Hepatocyte (in vitro differentiated cells): ENCODE measurements at places on chromosomes 5 and 9. TPM values are rescaled to one million over a fixed set of nuclear protein-coding genes. Genes with fewer than 3 reads are reported as not detected.

- peak overlapping the region; percentile 49 for H3K4me3 ChIP-seq
- H3K27ac ChIP-seq, result no peak overlapping the region
- no peaks in the 10 kb centered on the region for H3K36me3 ChIP-seq
These were observed 353 bp downstream of the ACSL6 start for GRCh38 chr5:132010989-132011621.

- no peaks in the 10 kb centered on the region for H3K4me1 ChIP-seq
- H3K27ac ChIP-seq, result no peak overlapping the region
- no peak overlapping the region for H3K4me3 ChIP-seq
- no peak for DNase-seq
These were observed 104.8 kb downstream of the GNA14 start for GRCh38 chr9:77543131-77543822.

DNA sequence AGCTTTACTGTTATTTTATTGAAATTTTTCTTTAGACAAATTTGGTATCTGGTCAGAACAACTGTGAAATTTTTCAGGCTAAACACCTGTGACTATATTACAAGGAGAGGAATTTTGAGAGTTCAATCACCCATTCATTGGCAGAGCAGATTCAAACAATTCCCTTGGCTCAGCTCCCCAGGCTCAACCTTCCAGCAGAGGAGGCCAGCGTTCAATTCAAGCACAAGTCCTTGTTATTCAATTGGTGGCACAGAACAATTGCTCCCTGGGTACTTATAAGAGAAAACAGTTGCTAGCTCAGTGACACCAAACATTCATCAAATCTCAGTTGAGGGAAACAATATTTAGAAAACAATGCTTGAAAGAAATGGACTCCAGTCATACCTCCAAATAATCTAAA is 83.3 kb downstream of the SUSD1 start:
- no peaks in the 10 kb centered on the region for H3K27me3 ChIP-seq
- no peak overlapping the region for H3K4me3 ChIP-seq
- DNase-seq, result no peak
- no peak overlapping the region for H3K27ac ChIP-seq
- no peaks in the 10 kb centered on the region for H3K4me1 ChIP-seq

DNA sequence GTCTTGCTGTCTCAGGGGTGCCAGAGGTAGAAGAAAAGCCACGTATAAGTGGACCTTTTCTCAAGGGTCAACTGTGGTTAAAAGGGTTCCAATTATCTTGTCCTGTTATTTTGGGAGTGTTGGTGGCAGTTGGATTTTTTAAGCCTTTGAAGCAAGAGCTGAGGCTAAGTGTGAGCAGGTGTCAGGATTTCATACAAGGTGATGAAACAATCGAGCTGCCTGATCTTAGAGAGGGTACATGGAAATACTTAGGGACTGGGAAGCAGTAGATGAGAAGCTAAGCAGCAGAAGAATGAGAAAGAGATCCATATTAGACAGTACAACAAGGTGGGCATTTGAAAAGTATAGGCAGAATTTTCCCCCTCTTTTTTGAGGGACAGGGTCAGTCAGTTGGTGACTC is 23.6 kb downstream of the FOCAD start:
- H3K36me3 ChIP-seq, result no peaks in the 10 kb centered on the region
- H3K27ac ChIP-seq, result no peak overlapping the region
- no peak for DNase-seq
- no peak overlapping the region for H3K4me3 ChIP-seq
- no peaks in the 10 kb centered on the region for H3K27me3 ChIP-seq

The SPINK7 gene
- not detected in 2 replicates for total RNA-seq

DNA sequence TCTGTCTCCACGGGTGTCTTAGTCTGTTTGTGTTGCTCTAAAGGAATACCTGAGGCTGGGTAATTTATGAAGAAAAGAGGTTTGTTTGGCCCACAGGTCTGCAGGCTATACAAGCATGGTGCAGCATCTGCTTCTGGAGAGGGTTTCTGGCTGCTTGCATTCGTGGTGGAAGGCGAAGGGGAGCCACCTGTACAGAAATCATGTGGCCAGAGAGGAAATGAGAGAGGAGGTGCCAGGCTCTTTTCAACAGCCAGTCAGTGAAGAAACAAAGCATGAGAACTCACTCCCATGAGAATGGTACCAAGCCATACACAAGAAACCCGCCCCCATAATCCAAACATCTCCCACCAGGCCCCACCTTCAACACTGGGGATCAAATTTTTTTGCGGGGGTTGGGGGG is 53.4 kb downstream of the PFDN1 start:
- H3K4me3 ChIP-seq, result no peak overlapping the region
- peaks cover 11% of the 10 kb centered on the region for H3K4me1 ChIP-seq
- no peaks in the 10 kb centered on the region for H3K27me3 ChIP-seq
- DNase-seq, result no peak
- H3K27ac ChIP-seq, result no peak overlapping the region

The ANKRA2 gene
- total RNA-seq, result 26.4 and 27.7 TPM in 2 replicates

The SLC6A7 gene
- 0.88 and 1.1 TPM in 2 replicates for total RNA-seq

GRCh38 chr5:120509053-120509452 is 45.0 kb downstream of the PRR16 start:
- H3K4me1 ChIP-seq, result peaks cover 5% of the 10 kb centered on the region
- no peak overlapping the region for H3K4me3 ChIP-seq
- H3K27me3 ChIP-seq, result no peaks in the 10 kb centered on the region
- H3K36me3 ChIP-seq, result no peaks in the 10 kb centered on the region
- peak; percentile 4 for DNase-seq

DNA sequence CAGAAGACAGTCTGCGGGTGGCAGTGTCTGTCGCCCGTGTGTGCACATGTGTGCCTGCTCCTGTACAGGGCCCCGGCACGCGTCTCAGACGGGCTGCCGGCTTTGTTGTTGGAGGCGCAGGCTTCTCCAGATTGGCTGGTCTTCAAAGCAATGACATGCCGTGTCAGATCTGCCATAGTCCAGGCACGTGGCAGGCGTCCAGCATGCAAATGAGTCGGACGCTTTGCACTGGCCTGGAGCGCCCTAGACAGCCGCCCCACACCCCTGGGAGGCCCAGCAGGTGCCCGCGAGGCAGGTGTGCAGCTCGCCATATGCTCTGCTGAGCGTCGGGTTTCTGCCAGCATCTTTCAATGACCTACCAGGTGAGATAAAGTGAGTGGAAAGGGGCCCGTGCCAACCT is 71.5 kb downstream of the GADD45G start:
- no peaks in the 10 kb centered on the region for H3K36me3 ChIP-seq
- no peak overlapping the region for H3K4me3 ChIP-seq
- no peak for DNase-seq
- no peak overlapping the region for H3K27ac ChIP-seq
- peaks cover 24% of the 10 kb centered on the region for H3K4me1 ChIP-seq

- no peak for DNase-seq
- H3K27ac ChIP-seq, result no peak overlapping the region
These were observed 800.6 kb downstream of the KCTD16 start for GRCh38 chr5:144971108-144971850.

DNA sequence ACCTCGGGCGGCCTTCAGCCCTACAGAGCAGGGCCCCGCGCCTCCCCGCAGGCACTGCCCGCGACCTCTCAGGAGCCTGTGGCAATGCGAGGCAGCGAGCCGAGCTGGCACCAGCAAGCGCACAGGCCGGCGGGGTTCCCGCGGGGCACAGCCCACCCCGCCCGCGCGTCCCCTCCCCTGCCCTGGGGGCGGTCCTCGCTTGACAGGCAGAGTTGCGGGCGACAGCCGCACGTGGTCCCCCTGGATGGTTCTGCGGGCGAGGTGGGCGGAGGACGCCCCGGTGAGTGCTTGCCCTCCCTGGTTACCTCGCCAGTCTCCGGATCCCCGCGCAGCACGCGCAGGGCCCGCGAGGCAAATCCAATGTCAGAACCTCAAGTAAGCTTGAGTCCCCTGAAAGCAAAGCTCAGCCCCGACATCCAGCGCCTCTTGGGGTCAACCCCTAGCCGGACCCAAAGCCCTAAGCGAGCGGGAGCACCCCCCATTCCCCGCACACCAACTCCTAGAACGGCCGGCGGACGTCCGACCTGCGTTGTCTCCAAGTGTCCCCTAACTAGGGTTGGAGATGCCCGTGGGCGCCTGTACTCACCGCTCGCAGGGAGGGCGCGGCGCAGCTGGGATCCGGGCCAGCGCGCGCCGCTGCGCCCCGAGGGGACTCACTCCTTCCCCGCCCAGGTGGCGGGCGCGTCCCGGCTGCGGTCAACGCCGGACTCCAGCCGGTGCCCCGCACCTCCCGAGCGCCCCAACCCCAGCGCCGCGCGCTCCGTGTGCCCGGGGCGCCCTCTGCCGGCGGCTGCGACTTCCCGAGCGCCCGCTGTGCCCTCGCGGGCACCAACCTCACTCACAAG is at the start of gene DRD1:
TSS of gene DRD1 (minus strand) at position 123 of the 845 bp plus-strand sequence. CDS start 1,083 bp downstream, outside the sequence.
- peaks cover 4% of the 10 kb centered on the region for H3K4me1 ChIP-seq
- peak; percentile 77 for DNase-seq
- H3K4me3 ChIP-seq, result peak within 1 kb of the TSS; percentile 47

DNA sequence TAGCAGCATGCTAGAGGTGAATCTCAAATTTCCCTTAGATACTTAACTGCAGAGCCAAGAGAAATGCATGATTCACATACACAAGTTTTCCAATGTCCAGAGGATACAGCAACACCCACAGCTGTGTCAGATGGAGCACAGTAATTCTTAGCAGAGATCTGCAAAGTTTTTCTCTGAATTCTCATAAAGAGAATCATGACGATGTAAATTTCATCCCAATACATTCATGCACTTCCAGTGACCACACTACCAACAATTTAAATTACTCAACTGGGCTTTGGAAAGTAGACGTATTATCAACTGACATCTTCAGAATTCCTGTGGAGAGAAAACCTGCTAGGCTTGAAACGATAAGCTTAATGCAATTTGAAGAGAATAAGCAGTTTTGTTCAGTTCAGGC is 378.8 kb upstream of the TLE4 start:
- H3K36me3 ChIP-seq, result no peaks in the 10 kb centered on the region
- H3K27me3 ChIP-seq, result no peaks in the 10 kb centered on the region
- H3K4me3 ChIP-seq, result no peak overlapping the region
- no peak overlapping the region for H3K27ac ChIP-seq
- DNase-seq, result no peak

- H3K36me3 ChIP-seq, result no peaks in the 10 kb centered on the region
- H3K27ac ChIP-seq, result no peak overlapping the region
- no peak for DNase-seq
- H3K4me3 ChIP-seq, result no peak overlapping the region
- H3K4me1 ChIP-seq, result no peaks in the 10 kb centered on the region
These were observed 93.2 kb upstream of the RAPGEF1 start for GRCh38 chr9:131833083-131833482.

GRCh38 chr9:38088006-38088925 is 19.2 kb upstream of the SHB start:
- DNase-seq, result peak; percentile 74
- no peak overlapping the region for H3K27ac ChIP-seq
- H3K4me3 ChIP-seq, result no peak overlapping the region
- no peaks in the 10 kb centered on the region for H3K36me3 ChIP-seq
- H3K27me3 ChIP-seq, result no peaks in the 10 kb centered on the region
- H3K4me1 ChIP-seq, result no peaks in the 10 kb centered on the region

DNA sequence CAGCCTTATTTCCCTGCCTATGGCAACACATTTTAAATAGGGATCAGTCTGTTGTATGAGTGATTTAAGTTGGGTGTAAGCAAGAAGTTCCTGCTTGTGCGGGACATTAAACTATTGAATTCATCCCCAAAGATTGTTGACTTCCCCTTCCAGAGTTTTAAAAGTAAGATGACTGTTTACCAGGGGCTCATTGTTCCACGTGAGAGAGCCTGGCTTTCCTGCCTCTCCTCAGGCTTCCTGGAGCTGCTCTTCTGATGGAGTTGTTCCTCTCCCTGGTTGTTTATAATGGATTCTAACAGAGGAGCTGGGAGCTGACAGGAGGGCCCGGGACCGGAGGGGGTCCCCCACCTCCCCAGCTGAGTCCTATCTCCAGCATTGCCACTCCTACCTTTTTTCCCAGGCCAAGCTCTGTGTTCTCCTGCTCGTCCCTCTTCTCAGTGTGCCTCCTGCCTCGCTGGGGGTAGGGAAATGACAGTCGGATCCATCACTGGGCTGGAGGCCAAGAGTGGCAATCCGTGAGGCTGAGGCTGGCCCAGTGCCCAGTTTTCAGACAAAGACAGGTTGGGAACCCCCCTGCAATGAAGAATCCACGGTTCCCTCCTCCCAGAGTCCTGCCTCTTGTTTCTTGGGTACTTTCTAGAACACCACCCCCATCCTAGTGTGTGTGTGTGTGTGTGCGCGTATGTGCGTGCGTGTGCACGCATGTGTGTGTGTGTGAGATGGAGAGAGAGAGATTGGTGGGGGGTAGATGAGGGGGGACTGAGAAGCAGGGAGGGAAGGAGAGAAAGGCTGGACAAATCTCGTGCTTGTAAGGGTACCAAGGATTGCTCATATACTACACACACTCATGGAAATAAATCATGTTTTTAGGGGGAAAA is 123.7 kb upstream of the NFIB start:
- H3K36me3 ChIP-seq, result no peaks in the 10 kb centered on the region
- peak; percentile 38 for DNase-seq
- H3K27me3 ChIP-seq, result no peaks in the 10 kb centered on the region
- peak overlapping the region; percentile 84 for H3K27ac ChIP-seq
- H3K4me1 ChIP-seq, result no peaks in the 10 kb centered on the region

DNA sequence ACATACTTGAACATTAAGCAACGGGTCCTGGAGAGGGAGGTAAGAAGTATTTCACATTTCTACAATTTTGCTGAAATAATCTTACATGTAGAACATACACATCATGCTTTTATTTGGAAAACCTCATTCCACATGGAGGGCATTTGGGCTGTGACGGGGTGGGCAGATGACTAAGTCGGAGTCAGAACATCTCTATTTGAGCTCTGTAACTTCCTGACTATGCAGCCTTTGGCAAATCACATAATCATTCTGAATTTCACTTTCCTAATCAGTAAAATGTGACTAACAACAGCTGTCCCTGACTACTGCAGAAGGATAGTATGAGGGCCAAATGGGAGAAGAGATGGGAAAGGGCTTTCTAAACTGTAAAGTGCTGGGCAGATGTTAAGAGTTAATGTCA is 17.1 kb upstream of the IL6ST start:
- H3K27ac ChIP-seq, result peak overlapping the region; percentile 31
- no peaks in the 10 kb centered on the region for H3K27me3 ChIP-seq
- no peaks in the 10 kb centered on the region for H3K36me3 ChIP-seq
- no peak for DNase-seq
- H3K4me1 ChIP-seq, result no peaks in the 10 kb centered on the region
- no peak overlapping the region for H3K4me3 ChIP-seq

The EQTN gene
- total RNA-seq, result 1.1 TPM in 1 of 2 replicates, not detected in the other

- no peaks in the 10 kb centered on the region for H3K36me3 ChIP-seq
- H3K27me3 ChIP-seq, result no peaks in the 10 kb centered on the region
- H3K4me3 ChIP-seq, result no peak overlapping the region
These were observed 810.9 kb upstream of the ACO1 start for GRCh38 chr9:31573561-31573960.

- no peak overlapping the region for H3K4me3 ChIP-seq
- DNase-seq, result no peak
- no peaks in the 10 kb centered on the region for H3K27me3 ChIP-seq
- no peaks in the 10 kb centered on the region for H3K36me3 ChIP-seq
- H3K4me1 ChIP-seq, result peaks cover 6% of the 10 kb centered on the region
These were observed 12.8 kb upstream of the TMEM245 start for GRCh38 chr9:109132567-109133021.
